ENCODE measurements at places on chromosomes 5 and 9. TPM values are rescaled to one million over a fixed set of nuclear protein-coding genes. Genes with fewer than 3 reads are reported as not detected.

The CDH9 gene
- total RNA-seq, result not detected

The ARL14EPL gene
- total RNA-seq, result not detected

The SLC2A6 gene
- total RNA-seq, result 5.4 TPM

The SHISAL2B gene
- not detected for total RNA-seq

- H3K4me1 ChIP-seq, result peaks cover 16% of the 10 kb centered on the region
- no peaks in the 10 kb centered on the region for H3K27me3 ChIP-seq
- DNase-seq, result no peak
- H3K36me3 ChIP-seq, result peaks cover 1% of the 10 kb centered on the region
- no peak overlapping the region for H3K4me3 ChIP-seq
Observed at GRCh38 chr9:131918481-131918880, 161.2 kb downstream of the MED27 start.

GRCh38 chr9:6723881-6724420 is 33.8 kb upstream of the KDM4C start:
- no peaks in the 10 kb centered on the region for H3K4me1 ChIP-seq
- DNase-seq, result no peak
- peaks cover 8% of the 10 kb centered on the region for H3K27me3 ChIP-seq
- H3K4me3 ChIP-seq, result no peak overlapping the region
- no peaks in the 10 kb centered on the region for H3K36me3 ChIP-seq

GRCh38 chr5:160021831-160022446 is 13.0 kb downstream of the TTC1 start:
- peaks cover 8% of the 10 kb centered on the region for H3K36me3 ChIP-seq
- no peaks in the 10 kb centered on the region for H3K27me3 ChIP-seq
- peaks cover 13% of the 10 kb centered on the region for H3K4me1 ChIP-seq
- DNase-seq, result no peak
- H3K27ac ChIP-seq, result no peak overlapping the region
- H3K4me3 ChIP-seq, result no peak overlapping the region
